NCI-H524 treated with DMSO at 0.1 percent for 48 hours (cell line): ENCODE measurements at places on chromosomes 11 and 22.
A peak's percentile ranks its signal among the peaks of the same experiment; 100 is the strongest.

DNA sequence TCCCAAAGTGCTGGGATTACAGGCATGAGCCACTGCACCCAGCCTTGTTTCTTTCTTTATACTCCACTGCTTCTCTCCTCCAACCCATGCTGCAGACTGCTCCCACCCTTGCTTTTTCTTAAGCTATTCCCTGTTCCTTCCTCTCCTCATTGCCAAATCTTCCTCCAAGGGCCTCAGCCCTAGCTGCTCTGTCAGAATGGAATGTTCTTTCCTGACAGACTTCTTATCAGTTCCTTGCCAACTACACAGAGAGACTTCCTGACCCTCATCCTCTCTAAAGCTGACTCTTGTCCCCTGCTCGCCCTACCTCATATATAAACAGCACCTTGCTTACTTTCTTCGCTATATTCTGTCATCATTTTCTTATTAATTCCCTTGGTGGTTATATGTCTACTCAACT lies 16.9 kb upstream of the PIK3C2A start:
- DNase-seq = no peak

- DNase-seq = no peak
Measured at GRCh38 chr11:76640501-76640900, 30.0 kb downstream of the LRRC32 start.

GRCh38 chr11:95699631-95700470 lies 89.7 kb downstream of the FAM76B start:
- DNase-seq = peak; percentile 22

DNA sequence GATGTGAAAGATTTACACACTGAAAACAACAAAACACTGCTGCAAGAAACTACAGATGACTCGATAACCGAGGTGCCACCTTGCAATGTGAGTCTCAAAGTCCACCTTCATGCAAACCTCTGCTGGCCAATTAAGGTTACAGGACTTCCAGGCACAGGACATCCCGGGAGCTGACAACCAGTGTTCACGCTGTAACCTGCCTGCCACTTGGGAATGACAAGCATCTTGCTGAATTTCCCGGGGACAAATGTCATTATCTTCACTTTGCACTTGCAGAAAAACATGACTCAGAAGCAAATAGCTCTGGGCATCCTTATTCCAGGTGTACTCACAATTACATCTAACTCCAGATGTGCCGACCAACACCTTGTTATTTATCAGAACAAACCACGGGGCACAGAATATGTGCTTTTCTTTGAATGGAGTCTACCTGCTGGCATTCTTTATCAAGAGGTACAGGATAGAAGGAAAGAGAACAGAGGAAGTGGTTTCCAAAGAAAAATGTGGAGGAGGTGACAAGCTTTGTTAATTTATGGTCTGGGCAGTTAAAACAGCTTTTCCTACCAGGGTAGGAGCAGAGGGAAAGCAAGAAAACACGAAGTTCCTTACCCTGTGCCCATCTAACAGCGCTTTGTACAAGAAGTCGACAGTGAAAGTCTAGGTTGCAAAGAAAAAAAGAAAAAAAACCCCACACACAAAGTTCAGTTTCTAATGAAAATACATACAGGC lies 72.3 kb downstream of the SHANK2 start:
- no peak for DNase-seq

GRCh38 chr11:109939166-109939810 lies 153.9 kb upstream of the ZC3H12C start:
- DNase-seq = peak; percentile 34

DNA sequence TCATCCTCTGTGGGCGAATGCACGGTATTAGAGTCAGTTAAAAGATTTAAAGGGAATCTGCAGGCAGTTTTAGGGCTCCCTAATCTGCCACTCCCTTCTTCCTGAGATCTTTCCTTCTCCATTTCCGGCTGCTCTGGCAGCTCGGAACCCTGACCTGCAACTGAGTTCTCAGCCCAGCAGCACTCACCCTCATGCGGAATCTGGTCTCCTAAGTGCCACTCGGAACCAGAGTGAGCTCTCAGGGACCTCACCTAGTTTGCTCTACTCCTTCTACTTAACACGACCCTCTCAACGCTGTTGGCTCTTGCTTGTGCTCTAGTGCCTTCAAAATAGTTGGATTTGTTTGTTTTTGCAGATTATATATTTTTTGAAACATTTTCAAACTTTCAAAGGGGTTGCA lies 19.3 kb upstream of the IL10RA start:
- DNase-seq = no peak

DNA sequence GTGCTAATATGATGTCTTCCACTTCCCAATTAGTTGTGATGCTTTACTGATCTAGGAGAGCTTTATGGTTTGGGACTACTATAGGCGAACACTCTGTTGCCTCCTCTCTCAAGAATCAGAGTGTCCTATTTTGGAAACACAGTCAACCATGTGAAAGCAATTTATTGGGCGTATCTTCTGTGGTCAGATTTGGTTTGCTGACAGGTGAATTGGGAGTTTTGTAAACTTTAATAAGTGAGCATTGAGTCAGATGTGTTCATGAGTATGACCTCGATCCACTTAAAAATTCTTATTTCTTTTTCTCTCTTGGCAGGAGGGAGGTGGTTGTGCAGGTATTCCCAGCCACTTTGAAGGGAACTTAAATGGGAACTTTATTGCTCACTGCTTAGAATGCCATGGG lies 4.4 kb downstream of the CAT start:
- no peak for DNase-seq

DNA sequence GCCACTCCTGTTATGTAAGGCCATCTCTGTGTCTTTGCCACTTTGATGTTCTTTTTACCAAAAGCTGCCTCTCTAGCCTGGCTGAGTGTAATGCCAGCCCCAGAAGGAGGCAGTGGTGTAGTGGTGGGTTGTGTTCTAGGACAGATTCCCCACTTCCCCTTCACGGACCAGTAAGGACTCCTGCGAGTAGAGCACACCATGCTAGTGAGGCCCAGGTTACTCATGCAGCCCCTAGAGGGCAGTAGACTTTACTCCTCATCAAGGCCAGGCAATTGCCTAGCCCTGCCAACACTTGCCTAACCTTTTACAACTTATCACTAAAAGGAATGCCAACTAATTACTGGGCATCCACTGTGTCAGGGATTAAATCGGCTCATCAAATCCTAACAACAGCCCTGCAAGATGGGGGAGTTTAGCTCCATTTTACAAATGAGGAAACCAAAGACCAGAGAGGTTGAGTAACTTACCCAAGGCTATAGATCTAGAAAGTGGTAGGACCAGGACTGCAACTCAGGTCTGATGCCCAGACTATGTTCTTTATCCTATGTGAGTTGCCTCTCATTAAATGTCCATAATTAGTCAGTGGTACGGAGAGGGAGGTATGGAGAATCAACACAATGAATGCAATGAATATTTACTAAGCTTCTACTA lies 75.3 kb downstream of the APIP start:
- DNase-seq = no peak

- DNase-seq = no peak
Measured at GRCh38 chr22:39205344-39206021, 39.3 kb downstream of the PDGFB start.

- no peak for DNase-seq
Measured at GRCh38 chr11:2156416-2157182, 4.4 kb downstream of the INS start.

DNA sequence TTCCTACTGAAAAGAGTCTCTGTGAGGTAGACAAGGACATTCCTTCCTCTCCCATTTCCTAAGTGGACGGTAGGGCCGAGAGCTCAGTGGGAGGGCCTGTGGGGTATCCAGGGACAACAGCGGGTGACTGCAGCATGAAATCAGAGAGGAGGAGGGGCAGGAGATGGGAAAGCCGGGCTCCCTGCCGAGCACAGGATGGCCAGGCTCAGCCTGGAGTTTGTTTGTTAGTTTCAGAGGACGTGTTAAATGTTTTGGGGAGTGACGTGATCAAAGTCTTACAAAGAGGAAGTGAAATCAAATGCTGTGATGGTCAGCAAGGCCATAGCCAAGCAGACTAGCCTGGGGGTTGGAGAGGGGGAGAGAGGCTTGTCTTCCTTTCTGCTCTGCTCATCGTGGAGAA lies 152.7 kb downstream of the ADAMTS15 start:
- DNase-seq = no peak

GRCh38 chr11:67293090-67293489 lies 4.0 kb downstream of the ANKRD13D start:
- DNase-seq = no peak

- DNase-seq = no peak
Measured at GRCh38 chr11:1485504-1485885, 1.1 kb downstream of the MOB2 start.

GRCh38 chr11:32429477-32429876 lies 5.9 kb downstream of the WT1 start:
- DNase-seq = no peak

GRCh38 chr11:1436468-1437039 lies 46.8 kb downstream of the BRSK2 start:
- no peak for DNase-seq

- no peak for DNase-seq
Measured at GRCh38 chr11:78921509-78921908, 346.8 kb upstream of the NARS2 start.

- DNase-seq = no peak
Measured at GRCh38 chr11:69040581-69041260, 8.0 kb upstream of the TPCN2 start.

DNA sequence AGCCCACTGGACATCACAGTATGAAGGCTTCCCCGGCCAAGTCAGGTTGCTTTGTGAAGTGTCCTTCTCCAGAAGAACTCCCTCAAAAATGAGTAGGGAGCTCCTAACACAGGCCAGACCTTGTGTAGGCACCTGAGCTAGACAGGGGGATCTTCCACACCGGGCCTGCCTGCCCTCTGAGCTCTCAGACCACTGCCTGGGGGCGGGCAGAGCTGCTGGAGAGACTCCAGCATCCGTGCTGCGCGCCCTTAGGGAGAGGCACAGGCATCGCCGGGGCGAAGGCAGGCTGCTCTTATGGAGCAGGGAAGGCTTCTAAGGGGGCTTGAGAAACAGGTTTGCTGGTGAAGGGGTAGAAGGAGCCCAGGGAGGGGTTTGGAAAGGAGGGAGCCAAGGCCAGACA lies 4.4 kb downstream of the KCNJ5 start:
- no peak for DNase-seq

DNA sequence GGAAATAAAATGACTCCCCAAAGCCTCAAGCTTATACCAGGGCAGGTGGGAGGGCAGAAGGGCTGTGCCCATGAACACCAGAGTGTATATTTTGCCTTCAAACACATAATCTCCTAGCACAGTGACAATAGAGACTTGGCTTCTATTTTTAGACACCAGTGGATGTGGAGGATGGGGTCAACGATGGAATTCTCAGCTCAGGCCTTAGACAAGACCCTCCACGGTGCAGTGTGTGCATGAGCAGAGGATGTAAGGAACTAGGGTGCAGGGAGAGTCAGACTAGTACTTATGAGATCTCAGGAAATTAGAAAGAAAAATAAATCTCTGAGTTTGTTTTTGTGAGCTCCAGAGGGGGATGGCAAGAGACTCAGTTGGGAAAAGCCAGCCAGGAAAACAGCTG lies 113.6 kb upstream of the CADM1 start:
- DNase-seq = no peak

- DNase-seq = no peak
Measured at GRCh38 chr11:77375107-77375506, 73.6 kb upstream of the GDPD4 start.

DNA sequence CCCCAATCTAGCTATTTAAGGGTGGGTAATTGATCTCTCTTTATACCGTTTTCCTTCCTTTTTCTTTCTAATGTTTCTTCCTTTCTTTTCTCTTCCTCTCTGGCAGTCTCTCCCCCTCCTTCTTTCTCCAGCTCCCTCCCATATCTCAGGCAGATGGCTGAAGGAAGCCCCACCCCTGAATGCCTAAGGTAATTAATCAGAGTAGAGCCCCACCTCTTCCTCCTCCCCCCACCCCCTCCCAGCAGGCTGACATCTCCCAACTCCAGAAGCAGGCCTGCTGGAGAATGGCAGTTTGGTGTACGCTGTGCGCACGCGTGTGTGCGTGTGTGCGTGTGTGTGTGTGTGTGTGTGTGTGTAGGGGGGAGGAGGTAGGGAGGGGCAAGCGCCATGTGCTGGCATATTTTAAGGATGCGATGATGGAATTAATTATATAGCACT lies 122.6 kb downstream of the APOL5 start:
- DNase-seq = peak; percentile 94

- peak; percentile 22 for DNase-seq
Measured at GRCh38 chr11:104609311-104610085, 288.8 kb downstream of the CASP12 start.

GRCh38 chr22:44247346-44247745 lies 65.4 kb downstream of the SHISAL1 start:
- no peak for DNase-seq

DNA sequence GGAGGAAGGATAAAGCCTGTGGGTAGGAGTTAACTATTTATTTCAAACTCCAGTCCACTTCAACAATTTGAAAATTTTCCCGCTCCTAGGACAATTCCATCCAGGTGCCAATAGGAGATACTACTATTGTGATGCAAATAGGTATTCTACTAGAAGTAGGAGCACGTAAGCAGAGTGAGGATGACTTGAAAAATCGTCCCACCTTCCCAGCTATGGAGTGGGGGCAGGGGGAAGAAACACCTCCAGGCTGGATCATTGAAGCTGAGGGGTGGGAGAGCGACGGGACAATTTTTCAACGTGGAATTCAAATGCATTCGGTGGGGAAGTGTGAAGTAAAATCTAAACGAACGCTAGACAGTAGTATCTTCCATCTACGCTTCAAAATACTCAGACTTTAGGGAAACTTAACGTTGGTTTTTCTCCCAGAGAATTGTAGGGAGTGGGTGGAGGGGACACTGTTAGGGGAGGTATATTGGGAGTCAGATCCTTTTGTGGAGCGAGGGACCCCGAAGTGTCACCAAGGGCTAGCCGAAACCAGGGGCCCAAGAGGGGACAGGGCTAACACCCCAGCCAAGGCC lies 523 bp upstream of the ARHGAP42 start:
- DNase-seq = no peak

DNA sequence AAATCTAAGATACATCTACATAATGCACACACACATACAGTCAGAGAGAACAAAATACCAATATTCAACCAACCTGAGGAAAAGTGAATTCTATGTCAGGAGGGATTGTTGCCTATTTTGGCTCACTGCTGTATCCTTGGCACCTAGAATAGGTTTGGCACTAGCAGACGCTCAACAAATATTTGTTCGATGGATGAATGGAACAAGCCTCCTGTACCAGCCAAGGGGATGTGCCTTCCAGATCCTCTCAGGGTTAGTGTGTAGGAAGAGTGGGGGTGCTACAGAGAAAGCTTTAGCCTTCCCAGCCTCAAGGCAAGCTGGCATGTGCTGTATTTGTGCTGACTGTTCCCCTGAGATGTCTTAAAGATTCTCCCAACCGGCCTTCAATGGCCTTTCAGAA lies 23.3 kb upstream of the POU2AF1 start:
- DNase-seq = no peak

DNA sequence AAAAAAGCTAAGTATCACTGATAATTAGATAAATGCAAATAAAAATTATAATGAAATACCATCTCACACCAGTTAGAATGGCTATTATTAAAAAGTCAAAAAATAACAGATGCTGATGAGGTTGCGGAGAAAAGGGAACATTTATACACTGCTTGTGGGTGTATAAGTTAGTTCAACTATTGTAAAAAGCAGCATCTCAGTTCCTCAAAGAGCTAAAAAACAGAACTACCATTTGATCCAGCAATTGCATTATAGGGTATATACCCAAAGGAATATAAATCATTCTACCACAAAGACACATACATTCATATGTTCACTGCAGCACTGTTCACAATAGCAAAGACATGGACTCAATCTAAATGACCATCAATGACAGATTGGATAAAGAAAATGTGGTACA lies 120.3 kb upstream of the ZBED5 start:
- no peak for DNase-seq
